ENCODE measurements at places on chromosomes 7 and 10. TPM values are rescaled to one million over a fixed set of nuclear protein-coding genes. Genes with fewer than 3 reads are reported as not detected.
A peak's percentile ranks its signal among the peaks of the same experiment; 100 is the strongest.

DNA sequence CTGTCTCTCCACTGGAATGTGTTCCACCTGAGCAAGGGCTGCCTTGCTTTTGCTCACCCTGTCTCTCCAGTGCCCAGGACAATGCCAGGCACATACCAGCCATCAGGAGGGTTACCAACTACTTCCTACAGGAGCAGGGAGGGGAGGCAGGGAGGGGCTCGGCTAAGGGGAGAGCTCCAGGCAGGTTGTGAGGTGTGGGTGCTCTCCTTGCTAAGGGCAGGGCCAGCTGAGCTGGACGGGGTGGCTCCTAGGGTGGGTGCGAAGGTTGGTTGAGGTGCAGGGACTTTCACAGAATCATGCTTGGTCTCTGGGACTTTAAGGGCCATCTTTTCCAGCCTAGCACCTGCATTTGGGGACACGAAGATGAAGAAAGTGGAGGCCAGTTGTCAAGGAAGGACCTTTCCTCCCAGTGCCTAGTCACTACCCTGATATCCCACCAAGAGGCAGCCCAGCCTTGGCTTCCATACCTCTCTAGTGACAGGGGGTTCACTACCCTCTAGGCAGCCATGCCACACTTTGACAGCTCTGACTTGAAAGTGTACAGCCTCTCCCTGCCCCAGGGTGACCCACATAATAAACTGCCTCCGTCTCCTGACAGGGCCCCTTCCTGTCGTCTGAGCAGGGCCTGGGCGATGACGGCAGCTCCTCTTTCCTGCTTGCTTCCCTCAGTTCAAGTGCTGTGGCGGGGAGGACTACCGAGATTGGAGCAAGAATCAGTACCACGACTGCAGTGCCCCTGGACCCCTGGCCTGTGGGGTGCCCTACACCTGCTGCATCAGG lies 46.5 kb downstream of the TSPAN15 start:
- no peak for DNase-seq

GRCh38 chr7:17937506-17938120 lies 2.7 kb downstream of the SNX13 start:
- no peak for DNase-seq

DNA sequence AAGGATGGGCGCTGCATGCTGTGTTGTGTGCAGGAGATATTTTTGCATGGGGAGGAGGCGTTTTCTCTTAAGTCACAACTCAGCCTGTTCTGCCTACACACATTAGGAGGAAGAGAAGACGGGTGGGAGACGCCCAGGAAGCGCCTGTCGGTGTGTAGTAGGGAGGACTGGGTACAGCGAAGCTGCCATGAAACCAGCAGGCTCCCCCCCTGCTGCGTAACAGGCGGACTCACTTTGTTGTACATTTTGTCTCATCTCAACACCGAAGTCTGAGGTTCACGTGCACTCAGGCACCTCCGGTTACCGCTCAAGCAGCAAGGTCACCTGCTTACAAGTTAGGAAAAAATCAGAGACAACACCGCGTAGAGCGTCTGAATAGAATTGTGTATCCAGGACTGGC lies 56.3 kb downstream of the CRTAC1 start:
- no peak for DNase-seq

DNA sequence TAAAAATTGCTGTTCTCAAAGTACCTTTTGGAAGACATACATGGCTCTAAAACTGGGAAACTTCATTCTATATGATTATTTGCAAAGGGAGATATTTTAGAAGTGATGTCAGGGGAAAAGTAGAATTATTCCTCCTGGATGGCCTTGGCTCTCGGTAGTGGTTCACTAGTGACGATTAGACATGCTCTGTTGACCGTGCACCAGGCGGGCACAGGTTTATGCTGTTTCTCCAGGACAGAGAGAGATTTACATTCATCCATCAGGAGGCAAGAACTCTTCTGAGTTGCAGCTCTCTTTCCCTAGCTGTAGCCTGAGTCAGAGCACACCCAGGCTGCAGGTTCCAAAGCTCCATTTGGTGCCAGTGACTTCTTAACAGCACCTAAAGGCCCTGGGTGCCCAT lies 184.9 kb upstream of the WDR11 start:
- no peak for DNase-seq

The CTAGE4 gene
- 6.2 TPM for total RNA-seq

DNA sequence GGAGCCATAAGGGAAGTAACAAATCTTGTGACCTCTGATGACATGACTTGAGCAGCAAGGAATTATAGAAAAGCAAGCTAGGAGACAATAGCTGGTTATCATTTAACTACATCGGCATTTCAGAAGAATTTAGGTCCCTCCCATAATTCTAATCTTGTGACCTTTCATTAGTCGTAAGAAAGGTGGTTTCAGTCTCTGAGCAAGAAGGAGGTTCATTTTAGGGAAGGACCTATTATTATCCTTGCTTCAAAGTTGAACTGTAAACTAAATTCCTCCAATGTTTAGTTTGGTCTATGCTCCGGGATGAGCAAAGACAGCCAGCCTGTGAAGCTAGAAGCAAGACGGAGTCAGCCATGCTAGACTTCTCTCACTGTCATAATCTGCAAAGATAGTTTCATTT lies 159.6 kb downstream of the SLC16A9 start:
- DNase-seq, result no peak

The CPN1 gene
- not detected for total RNA-seq

GRCh38 chr10:116183733-116184511 lies 89.1 kb downstream of the GFRA1 start:
- peak; percentile 49 for DNase-seq

DNA sequence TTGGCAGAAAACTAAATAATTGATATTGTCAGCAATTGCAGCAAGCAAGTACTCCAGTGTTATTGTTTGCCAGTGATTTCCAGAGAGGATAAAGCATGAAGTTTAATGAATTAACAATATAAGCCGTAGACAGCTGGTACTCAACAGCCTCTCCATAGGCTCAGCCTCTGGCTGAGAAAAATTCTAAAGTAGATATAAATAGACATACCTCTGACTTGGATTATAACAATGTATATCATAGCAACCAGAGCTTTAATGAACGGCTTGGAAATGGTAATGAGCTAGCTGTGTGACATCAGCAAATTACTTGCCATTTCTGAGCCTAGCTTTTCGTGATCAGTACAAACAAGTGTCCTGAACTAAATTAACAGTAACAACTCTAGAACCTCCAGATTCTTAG lies 1055.4 kb upstream of the AUTS2 start:
- DNase-seq, result no peak

DNA sequence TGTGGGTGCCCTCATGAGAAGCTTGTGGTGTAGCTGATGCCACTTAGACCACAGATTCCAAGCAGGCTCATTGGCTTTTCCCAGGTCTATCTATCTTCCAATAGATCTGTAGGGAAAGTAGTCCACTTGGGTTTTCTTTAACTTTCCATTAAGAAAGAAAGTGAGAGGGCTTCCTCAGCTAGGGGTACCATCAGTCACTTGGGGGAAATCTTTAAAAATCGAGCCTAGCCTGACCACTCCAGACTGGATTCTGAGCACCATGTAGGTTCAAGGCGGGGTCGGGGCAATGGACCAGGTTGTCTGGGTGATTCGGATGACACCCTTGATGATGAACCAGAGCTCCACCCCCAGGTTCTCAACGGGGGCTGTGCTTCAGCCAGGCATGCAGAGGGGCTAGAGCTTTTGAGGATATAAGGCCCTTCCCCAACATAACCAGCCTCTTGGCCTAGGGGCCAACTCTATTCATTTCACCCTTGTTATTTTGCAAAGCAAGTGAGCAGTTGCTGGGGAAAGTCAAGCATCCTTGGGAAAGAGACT lies 27.0 kb downstream of the ITPRIP start:
- DNase-seq, result no peak

GRCh38 chr7:85426487-85426960 lies 239.7 kb upstream of the SEMA3D start:
- DNase-seq, result no peak

DNA sequence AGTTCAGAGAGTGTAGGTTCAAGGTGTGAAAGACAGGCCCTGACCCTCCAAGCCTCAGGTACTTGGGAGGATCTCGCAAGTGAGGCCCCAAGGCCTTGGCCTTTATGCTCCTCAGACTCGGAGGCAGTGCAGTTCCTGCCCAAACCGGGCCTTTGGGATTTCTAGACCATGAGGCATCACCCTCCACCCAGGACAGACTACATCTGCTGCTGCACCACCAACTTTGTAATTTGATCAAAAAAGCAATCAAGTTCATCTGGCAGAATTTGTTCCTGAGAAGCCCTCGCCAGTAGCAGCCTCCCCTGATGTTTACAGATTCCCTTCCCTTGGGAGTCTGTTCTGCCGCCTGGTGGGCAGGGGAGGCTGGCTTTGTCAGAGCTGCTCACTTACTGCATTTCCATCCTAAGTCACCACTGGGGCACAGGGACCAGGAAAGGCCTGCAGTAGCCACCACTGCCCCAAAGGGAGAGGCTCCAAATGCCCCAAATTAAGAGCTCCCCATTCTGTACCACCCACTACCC lies 2.1 kb downstream of the CAMK2G start:
- DNase-seq, result no peak

DNA sequence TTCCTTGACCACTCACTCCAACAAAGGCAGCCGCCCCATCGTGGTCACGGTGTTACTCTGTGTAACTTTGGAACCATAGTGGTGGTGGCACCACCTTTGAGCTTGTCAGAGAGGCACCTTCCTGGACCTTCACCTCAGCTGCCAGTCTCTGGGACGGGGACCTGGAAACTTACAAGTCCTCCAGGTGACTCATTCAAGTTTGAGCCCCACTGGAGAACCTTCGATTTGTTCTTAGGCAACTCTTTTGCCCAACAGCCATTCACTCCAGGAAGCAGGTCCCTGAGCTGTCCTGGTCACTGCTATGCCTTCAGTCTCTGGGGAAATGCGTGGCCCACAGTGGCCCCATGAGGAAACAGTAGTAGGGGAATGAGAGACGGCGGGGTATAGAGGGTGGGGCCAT lies 17.2 kb downstream of the STX1A start:
- no peak for DNase-seq

DNA sequence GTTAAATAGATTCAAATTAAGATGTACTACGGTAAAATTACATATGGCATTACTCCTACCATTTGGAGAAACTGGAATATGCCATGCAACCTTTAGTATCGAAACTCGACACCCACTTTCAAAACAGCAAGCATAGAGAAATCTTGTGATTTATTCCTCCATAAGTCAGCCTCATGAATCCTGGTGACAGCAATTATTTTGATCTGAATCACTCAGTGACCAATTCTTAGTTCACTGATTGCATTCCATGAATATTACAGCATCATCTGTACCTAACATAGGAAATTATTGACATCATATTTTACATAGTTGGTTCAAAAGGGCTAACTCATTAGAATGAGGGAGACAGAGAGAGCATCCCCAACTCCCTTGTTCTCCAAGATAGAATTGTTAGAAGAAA lies 89.6 kb downstream of the CACNB2 start:
- DNase-seq, result no peak

- no peak for DNase-seq
Measured at GRCh38 chr7:105084581-105084980, 70.6 kb downstream of the KMT2E start.

The PNLIPRP1 gene
- not detected for total RNA-seq

GRCh38 chr7:25171071-25171470 lies 46.0 kb upstream of the CYCS start:
- DNase-seq, result no peak

DNA sequence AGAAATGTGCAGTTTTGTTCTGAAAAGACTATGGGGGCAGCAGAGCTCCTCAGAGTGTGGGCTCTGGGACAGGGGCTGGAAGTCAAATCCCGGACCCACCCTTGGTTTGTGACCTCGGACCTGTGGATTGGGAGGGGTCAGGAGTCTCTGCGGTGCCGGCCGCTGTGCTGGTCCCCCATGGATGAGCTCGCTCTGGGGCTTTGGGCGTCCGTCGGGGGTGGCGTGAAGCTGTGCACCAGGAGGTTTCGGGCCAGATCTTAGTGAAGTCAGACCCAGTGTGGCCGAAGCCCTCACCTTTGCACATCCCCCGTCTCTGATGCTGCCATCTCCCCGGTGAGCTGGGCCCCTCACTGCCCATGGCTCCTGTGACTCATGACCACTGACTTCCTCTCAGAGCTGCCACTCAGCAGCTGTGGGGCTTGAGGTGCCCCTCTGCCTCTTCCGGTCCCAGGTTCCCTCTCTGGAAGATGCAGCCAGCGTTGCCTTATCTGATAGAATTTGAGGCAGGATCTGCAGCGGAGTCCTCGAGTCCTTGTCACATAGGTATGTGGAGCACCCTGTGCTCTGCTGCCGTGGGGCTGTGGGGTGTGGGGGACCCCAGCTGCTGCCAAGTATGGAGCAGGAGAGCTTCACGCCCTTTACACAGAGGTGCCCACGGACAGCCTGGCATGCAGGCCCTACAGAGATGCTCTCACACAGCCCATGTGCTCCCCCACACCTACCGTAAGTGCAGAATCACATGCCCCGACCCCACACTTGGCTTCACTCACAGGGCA lies 11.4 kb upstream of the SCART1 start:
- no peak for DNase-seq

GRCh38 chr7:116150588-116150987 lies 59.8 kb upstream of the TES start:
- no peak for DNase-seq

- no peak for DNase-seq
Measured at GRCh38 chr7:17234030-17234397, 64.4 kb upstream of the AHR start.

GRCh38 chr7:151003572-151003971 lies 12.8 kb downstream of the NOS3 start:
- no peak for DNase-seq

GRCh38 chr10:100913470-100913865 lies 705 bp downstream of the SLF2 start:
- no peak for DNase-seq

GRCh38 chr10:43773736-43774135 lies 125.1 kb upstream of the ZNF32 start:
- no peak for DNase-seq

The PDE1C gene
- total RNA-seq, result 0.31 TPM

DNA sequence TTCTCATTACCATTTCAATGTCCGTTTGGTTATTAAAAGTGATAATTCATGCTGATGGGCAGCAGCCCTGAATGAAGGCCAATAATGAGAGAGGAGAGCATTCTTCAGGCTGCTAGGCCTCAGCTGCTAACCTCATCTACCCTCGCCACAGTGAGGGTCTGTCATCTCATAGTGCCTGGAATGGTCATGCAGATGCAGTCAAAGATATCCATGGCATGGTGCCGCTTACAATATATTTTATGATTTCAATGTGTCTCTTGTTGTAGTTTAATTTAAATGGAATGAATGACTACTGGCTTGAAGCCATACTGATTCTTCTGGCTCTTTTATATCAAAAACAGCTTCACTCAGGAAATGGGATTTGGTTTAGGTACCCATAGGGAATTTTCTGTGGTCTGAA lies 126.9 kb downstream of the SLC16A9 start:
- no peak for DNase-seq

DNA sequence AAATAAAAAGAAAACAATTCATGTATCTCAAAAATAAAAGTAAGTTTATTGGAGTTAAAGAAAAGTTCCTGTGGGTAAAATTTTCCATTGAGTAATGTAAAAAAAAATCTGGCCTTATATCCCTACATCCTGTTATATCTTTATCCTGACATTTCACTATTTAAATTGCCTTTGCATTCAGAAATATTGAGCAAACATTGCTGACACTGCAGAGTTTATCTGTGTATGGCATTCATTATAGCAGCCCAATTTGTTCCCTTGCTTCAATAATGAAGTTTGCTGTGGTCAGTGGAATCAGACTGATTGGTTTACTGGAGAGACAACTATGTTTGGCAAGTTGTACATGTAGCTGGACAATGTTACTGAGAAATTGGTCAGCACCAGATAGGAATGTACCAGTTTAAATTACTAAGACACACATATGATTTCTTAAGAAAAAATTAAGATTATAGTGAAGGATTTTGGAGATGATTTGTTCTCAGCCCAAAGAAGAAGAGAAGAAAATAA lies 271.7 kb downstream of the ANKRD7 start:
- no peak for DNase-seq
